ENCODE measurements at places on chromosomes 12 and 14. TPM values are rescaled to one million over a fixed set of nuclear protein-coding genes. Genes with fewer than 3 reads are reported as not detected.

Gene CPSF2
- 67.8 TPM for total RNA-seq

- no peak for DNase-seq
Observed at GRCh38 chr12:53991077-53991460, 6.1 kb downstream of the HOXC10 start.

- no peak for DNase-seq
Observed at GRCh38 chr14:76844223-76844622, 18.0 kb downstream of the LRRC74A start.

- no peak for DNase-seq
Observed at GRCh38 chr12:84172823-84173424, 739.7 kb downstream of the SLC6A15 start.

GRCh38 chr14:53619691-53620231 is 336.9 kb downstream of the BMP4 start:
- DNase-seq = peak; percentile 27

- no peak for DNase-seq
Observed at GRCh38 chr14:76329154-76329928, 46.6 kb upstream of the ESRRB start.

GRCh38 chr14:34379816-34380470 is 82.1 kb downstream of the SPTSSA start:
- DNase-seq = no peak

DNA sequence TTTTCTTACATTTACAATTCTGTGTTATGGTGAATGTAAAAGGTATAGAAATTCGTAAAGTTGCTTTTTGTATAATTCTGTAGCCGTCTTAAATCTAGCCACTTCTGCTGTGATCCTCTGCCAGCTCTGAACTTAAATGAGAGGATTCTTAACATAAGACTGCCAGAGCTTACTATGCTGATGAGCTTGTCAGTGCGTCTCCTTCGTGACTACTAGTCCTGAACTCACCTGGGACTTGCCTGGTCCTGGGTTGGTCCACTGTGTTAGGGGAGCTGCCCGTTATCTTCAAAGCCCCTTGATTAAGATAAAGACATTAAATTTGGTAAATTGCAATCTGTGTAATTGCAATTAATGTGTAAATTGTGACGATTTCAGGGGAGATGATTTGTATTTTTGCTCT is 44.7 kb downstream of the UNC79 start:
- no peak for DNase-seq

Gene L3HYPDH
- 80.3 TPM for total RNA-seq

DNA sequence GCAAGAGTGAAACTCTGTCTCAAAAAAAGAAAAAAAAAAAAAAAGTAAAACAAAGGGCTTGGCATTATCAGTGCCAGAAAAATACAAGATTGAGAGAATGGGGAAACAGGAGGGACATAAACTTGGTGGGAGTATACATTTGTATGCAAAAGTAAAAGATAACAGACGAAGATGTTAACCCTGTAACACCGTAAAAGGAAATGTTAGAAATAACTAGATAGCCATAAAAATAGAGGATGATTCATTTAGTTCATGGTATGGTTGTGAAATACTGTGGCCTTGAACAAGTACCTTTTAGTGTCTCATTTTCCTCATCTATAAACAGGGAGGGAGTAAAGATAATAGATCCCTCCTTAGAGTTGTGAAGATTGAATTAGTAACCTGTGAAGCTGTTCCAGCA is 33.3 kb downstream of the ATP2A2 start:
- DNase-seq = peak; percentile 95

- peak; percentile 26 for DNase-seq
Observed at GRCh38 chr12:52197371-52198231, 5.8 kb upstream of the KRT80 start.

DNA sequence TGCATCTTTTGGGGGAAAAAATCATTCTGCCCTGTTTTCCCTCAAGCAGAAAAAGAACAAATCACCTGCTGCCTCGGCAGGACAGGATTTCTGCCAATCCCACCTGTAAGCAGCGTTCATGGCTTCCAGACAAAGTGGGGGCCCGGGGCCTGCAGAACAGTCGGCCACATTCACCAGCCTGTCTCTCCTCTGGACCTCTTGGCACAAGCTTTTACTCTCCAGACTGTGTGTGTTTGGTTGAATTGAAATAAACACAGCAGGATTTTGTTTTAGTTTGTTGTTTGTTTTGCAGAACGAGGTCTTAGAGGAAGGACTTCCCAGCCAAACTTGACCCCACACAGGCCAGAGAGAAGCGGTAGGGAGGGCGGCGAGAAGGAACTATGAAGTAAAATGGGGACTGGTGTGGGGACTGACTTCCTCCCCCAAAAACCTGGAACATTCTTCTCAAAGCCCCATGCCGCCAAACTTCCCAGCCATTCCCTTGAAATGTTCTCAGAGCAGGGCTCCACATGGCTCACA is 41.7 kb upstream of the FOS start:
- peak; percentile 17 for DNase-seq

Gene PRB3
- not detected for total RNA-seq

Gene SLC17A8
- total RNA-seq = not detected

GRCh38 chr14:50559990-50560930 is at the start of gene ATL1:
Gene ATL1 (plus strand): TSS chr14:50560145. CDS start chr14:50560266, 121 bp downstream.
- DNase-seq = peak; percentile 78

DNA sequence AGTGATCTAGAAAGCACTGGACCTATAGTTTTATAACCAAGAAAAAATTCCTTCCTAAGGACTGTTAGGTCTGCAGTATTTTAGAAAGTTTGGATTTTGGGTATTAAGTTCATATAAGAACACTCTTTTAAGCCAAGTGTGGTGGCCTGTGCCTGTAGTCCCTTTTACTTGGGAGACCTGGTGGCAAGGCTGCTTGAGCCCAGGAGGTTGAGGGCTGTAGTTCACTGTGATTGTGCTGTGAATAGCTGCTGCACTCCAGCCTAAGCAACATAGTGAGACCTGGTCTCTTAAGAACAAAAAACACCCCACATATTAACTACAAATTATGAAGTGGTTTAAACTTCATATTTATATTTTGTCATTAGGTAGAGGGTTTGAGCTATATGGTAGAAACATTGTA is 9.7 kb downstream of the DNM1L start:
- DNase-seq = no peak

DNA sequence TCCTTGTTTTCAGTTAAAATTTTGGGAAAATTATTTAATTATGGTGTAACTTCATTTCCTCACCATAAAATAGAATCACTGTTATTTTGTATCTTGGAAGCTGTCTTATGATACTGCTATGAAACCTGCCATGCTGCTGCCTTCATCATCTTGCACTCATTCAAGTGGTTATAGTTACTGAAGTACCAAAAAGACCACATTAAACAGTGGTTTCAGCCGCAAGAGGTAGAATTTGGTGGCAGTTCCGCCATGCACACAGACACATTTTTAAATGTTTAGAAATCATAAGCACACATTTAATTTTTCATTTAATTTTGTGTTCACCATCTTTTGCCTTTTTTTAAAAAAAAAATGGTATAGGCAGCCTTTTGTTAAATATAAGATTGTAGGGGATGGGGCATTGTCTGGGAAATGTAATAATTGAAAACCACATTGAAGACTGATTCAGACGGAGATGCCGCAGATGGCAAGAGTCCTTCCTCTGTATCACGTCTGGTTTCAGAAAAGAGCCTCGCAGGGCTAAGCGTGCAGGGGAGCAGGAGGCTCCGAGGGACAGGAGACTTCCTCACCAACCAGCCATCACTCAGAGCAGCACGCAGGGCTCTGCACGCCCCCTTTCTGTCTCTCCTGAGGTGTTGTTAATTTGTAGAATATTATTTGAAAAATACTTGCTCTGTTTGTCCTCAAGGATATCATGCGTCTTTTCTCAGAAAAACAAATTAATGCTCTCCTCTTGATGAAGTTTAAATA is 115.2 kb upstream of the PELI2 start:
- no peak for DNase-seq

DNA sequence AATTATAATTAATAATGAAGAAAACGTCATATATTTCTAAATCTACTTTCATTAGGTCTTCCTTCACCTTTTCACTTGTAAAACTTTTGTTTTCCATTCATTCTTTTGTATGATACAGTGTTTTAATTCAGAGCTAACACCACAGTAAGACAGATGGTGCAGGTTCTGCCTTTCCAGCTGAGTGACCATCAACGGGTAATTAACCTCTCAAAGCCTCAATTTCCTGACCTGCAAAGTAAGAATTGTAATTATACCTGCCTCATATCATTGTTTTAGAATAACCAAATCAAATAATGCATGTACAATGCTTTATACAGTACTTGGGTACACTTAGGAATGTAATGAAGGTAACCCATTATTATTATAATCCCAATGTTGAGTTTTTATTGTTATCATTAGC is 157.6 kb downstream of the FOXA1 start:
- DNase-seq = no peak

- no peak for DNase-seq
Observed at GRCh38 chr12:84996759-84997158, 39.3 kb downstream of the TSPAN19 start.

DNA sequence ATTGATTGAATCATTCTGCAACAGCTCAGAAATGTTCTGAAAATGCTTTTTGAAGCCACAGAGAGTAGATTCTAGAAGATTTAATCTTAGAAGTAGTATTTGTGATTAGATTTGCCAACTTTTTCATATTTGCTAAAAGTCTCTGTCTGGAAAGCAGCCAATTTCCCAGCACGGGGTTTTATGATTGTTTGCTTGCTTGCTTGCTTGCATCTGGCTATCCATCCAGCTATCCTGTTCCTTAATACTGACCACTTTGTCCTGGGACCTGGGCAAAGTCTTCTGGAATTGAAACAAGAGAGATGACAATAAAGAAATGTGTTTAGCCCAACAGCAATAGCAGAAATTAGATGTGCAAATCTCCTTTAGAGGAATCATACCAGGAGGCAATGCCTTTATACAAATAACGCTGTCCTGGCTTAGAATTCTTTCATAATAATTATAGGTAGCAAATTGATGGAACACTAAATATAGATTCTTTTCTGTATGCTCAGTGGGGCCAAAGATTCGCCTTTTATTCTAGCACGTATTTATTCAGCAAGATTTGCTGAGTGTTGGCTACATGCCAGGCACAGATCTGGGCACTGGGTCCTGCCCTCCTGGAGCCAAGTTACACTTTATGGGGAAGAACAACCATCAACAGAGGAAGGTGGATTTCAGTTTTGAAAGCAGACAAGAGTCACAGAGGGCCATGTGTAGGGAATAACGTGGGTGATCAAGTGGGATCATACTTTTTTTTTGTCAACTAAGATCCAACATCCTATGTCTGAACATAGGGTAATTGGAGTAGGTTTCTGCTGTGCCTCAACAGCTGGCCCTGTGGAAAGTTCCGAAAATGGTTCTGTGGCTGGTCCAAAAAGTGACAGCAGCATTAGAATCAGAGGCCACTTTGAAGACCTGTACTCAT is 25.3 kb downstream of the MYBPC1 start:
- no peak for DNase-seq
